ENCODE measurements at places on chromosomes 12 and 14.

- no peak overlapping the region for H3K4me3 ChIP-seq
- H3K36me3 ChIP-seq = no peaks in the 10 kb centered on the region
Measured at GRCh38 chr14:27573018-27573417, 975.2 kb upstream of the NOVA1 start.

GRCh38 chr12:32048791-32049190 lies 57.9 kb upstream of the BICD1 start:
- no peak for DNase-seq
- H3K4me1 ChIP-seq = no peaks in the 10 kb centered on the region
- no peak overlapping the region for H3K27ac ChIP-seq
- H3K36me3 ChIP-seq = no peaks in the 10 kb centered on the region

DNA sequence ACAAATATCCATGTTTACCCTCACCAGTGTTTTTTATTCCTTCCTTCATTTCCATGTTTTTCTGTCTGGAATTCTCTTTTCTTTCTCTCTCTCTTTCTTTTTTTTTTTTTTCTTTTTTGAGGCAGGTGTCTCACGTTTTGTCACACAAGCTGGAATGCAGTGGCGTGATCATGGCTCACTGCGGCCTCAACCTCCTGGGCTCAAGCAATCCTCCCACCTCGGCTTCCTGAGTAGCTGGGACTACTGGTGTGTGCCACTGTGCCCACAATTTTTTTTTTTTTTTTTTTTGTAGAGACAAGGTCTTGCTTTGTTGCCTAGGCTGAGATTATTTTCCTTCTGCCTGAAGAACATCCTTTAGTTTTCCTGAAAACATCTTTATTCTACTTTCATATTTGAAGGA lies 15.0 kb upstream of the AMIGO2 start:
- H3K27ac ChIP-seq = no peak overlapping the region
- no peaks in the 10 kb centered on the region for H3K4me1 ChIP-seq
- DNase-seq = no peak
- H3K4me3 ChIP-seq = no peak overlapping the region
- H3K36me3 ChIP-seq = no peaks in the 10 kb centered on the region

DNA sequence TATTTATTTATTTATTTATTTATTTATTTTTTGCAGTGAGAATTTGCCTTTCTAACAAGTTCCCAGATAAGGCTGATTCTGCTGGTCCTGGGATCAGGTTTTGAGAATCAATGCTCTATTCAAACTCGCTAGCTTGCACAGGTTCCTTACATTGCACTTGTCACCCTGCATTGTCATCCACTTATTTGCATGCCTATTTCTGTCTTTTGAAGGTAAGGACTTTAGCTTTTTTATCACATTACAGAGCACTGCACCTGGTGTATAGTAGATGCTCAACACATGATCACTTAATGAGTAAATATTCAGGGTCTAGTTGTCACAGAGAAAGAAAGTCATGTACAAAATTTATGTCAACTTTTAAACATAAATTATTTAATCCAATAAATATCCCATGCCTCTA lies 219.7 kb upstream of the BTG1 start:
- H3K4me3 ChIP-seq = no peak overlapping the region
- no peaks in the 10 kb centered on the region for H3K36me3 ChIP-seq
- DNase-seq = no peak
- no peaks in the 10 kb centered on the region for H3K27me3 ChIP-seq
- no peak overlapping the region for H3K27ac ChIP-seq
- peaks cover 24% of the 10 kb centered on the region for H3K4me1 ChIP-seq

DNA sequence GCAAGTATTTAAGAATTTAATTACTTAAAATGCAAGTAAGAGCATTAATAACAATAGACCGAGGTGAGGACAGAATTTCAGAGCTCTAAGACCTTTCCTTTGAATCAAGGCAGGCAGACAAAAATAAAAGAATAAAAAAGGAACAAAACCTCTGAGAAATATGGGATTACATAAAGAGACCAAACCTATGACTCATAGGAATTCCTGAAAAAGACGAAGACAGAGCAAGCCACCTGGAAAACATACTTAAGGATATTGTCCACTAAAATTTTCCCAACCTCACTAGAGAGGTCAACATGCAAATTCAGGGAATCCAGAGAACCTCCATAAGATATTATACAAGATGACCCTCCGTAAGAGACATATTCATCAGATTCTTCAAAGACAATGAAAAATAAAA lies 325.1 kb downstream of the AEBP2 start:
- no peaks in the 10 kb centered on the region for H3K27me3 ChIP-seq
- H3K27ac ChIP-seq = no peak overlapping the region
- no peaks in the 10 kb centered on the region for H3K4me1 ChIP-seq
- no peak overlapping the region for H3K4me3 ChIP-seq

Data from effector memory CD4-positive, alpha-beta T cell (primary cell).